ENCODE measurements at places on chromosomes 12 and 14. TPM values are rescaled to one million over a fixed set of nuclear protein-coding genes. Genes with fewer than 3 reads are reported as not detected.

The MANSC4 gene
- polyA plus RNA-seq, result 0.45 TPM

The STAC3 gene
- polyA plus RNA-seq, result 2.4 TPM

The VTI1B gene
- polyA plus RNA-seq, result 84.8 TPM

The GPR65 gene
- 12.1 TPM for polyA plus RNA-seq

The KERA gene
- not detected for polyA plus RNA-seq

The FGD4 gene
- 0.64 TPM for polyA plus RNA-seq

The P2RX2 gene
- not detected for polyA plus RNA-seq

The DEGS2 gene
- polyA plus RNA-seq, result 6.5 TPM

The TMTC1 gene
- polyA plus RNA-seq, result not detected

The ASPG gene
- polyA plus RNA-seq, result not detected

The TRHDE gene
- not detected for polyA plus RNA-seq

The HCAR3 gene
- polyA plus RNA-seq, result not detected

The CCDC197 gene
- not detected for polyA plus RNA-seq

The C1S gene
- polyA plus RNA-seq, result not detected

The RDH12 gene
- polyA plus RNA-seq, result 0.11 TPM

The ZDHHC22 gene
- not detected for polyA plus RNA-seq

Measured in IgD-negative memory B cell (primary cell).